ENCODE measurements at places on chromosomes 7 and 10.

GRCh38 chr10:51629934-51630639 is 69.3 kb downstream of the CSTF2T start:
- peak; percentile 15 for DNase-seq

- DNase-seq = no peak
Observed at GRCh38 chr10:71048971-71049615, 160.7 kb upstream of the PCBD1 start.

- DNase-seq = no peak
Observed at GRCh38 chr10:35413985-35414861, 77.9 kb downstream of the CCNY start.

- no peak for DNase-seq
Observed at GRCh38 chr10:133399123-133399601, 5.2 kb downstream of the MTG1 start.

- DNase-seq = no peak
Observed at GRCh38 chr7:129146237-129146979, 1.9 kb downstream of the TSPAN33 start.
